ENCODE measurements at places on chromosomes 6 and 20.

DNA sequence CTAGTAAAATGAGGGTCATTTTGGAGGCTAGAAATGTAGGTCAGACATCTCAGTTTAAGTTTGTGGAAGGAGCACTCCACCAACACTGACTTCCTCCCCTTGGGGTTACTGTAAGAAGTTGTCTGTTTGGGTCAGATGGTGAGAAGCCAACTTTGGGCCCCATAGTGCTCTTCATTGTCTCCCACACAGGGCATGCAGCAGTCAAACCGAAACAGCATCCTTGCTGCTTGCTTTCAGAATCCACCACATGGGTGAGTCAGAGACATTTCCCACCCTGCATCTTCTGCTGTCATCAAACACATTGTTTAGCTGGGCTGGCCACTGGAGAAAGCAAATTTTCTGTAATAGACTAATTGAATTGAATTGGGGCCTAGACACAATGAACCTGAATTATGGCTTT is 16.8 kb downstream of the IL17F start:
- DNase-seq: no peak

- DNase-seq: no peak
Measured at GRCh38 chr20:37651932-37652331, 41.9 kb upstream of the CTNNBL1 start.

DNA sequence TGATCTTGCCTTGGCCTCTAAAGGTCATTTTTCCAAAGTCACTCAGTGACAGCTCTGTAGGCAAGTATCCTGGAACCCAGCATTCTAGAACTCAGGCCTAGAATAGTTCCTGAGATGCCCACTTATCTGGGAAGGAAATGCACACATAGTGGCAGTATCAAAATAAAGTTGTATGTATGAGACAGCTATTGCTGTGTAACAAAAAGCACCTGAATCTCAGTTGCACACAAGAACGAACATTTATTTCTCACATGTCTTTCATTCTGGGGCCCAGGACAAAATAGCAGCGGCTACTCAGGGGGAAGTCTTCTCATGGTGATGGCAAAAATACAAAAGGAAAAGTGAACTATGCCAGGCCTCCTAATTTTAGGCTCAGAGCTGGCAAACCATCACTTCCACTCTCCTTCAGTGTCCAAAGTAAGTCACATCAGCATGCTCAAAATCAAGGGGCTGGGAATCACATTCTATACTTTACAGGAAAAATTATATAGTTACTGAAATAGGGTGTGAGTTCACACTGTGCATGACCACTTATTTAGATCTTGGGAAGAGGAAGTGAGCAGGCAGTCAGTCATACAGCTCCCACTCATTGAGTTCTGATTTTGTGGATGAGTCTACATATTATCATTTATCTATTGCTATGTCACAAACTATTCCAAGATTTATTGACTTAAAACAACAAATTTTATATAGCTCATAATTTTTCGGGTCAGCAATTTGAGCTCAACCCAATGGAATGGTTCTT is 133.7 kb upstream of the RIN2 start:
- DNase-seq: no peak

- DNase-seq: no peak
Measured at GRCh38 chr6:36751833-36752186, 54.2 kb downstream of the RAB44 start.

DNA sequence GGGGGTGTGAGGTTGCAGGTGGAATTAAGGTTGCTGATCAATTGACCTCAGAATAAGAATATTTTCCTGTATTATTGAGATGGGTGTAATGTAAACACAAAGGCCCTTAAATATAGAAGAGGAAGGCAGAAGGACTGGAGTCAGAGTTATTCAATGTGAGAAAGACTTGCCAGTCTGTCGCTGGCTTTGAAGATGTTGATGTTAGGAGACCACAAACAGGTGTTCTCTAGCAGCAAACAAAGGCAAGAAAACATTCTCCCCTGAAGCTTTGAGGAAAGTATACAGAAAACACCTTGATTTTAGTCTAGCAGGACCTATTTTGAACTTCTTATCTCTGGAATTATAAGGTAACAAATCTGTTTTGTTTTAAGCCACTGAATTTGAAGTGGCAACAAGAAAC is 138.9 kb upstream of the PTPRK start:
- DNase-seq: no peak

DNA sequence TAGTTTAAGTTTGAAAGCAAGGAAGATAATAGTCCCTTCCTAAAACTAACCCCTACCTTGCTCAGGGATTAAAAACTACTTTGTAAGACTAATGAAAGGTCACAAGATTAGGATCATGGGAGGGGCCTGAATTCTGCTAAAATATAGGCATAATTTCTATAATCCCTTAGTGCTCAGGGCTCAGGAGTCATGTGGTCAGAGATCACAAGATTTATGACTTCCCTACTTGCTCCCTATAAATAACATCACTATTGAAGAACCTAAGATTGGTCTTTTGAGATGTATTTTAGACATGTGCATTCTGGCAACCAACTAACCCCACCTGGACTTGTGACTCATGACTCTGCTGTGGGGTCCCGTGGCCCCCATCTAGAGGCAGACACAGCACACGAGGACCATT is 81.1 kb downstream of the STMND1 start:
- no peak for DNase-seq

DNA sequence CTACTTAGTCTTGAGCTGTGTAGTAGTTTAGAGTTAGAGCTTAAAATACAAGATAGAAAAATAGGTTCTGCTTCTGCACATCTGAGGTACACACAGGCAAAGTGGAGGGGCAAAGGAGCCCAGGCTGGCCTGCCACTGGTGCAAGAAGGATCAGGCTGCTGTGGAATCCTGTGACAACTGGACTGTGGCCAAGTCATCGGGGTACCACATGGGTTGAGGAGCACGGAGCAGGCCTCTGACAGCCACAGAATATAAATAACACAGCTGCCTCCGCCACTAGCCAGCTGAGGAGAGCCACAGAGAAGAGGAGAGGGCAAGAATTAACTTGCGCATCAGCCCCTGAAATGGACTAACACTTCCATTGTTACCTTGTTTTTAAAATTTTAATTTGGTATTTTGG is 206.0 kb upstream of the MARCKS start:
- DNase-seq: no peak

DNA sequence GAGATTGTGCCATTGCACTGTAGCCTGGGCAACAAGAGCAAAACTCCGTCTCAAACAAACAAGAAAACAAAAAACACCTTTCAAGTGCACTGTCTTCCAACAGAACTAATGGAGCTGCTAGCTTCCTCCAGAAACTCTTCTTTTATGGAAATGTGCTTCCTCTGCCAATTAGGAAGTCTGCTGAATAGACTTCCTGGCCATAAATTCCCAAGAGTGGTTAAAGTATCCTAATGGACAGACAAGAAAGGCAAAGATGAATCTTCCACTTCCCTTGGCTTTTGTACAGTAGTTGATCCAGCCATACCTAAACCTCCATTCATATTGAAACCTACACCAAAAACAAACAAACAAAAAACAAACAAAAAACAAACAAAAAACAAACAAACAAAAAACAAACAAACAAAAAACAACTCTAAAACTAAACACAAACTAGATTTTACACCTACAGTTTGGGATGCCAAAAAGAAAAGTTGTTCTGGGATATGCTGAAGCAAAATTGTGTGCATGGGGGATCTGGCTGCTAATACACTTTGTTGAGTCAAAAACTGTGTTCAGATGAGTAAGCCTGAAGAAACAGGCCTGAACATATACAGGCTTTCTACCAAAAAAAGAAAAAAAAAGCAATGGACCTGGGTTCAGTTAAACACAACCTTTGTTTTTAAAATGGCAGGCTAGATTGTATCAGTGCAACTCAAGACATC is 59.8 kb upstream of the CARMIL1 start:
- no peak for DNase-seq

DNA sequence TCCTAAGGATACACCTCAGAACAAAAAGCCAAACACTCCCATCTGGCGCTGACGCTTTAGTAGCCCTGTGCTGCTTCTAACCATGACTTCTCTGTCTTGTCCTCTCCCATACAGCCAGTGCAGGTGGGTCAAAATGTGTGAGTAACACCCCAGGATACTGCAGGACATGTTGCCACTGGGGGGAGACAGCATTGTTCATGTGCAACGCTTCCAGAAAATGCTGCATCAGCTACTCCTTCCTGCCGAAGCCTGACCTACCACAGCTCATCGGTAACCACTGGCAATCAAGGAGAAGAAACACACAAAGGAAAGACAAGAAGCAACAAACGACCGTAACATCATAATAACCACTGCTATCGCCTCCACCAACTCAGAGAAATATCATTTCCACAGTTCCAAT is 1.4 kb downstream of the DEFB132 start:
- DNase-seq: no peak

GRCh38 chr6:145110109-145110508 is 625.2 kb downstream of the EPM2A start:
- DNase-seq: no peak

DNA sequence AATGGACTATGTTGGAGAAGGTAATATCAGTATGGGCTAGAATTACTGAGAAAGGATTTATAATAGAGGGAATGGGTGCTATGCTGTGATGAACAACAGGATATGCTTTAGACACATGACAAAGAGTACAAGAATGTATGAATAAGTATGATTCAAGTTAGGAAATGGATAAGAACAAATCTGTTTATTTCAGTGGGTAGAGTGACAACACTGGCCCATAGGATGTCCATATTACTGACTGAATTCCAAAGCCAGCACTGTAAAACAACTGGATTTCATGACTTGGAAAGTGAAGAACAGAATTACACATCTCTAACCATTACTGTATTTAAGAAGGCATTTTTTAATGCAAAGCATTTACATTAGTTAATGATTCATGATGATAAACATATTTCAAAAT is 35.9 kb downstream of the EPM2A start:
- no peak for DNase-seq

GRCh38 chr20:19838468-19838867 is 80.4 kb downstream of the RIN2 start:
- no peak for DNase-seq

- no peak for DNase-seq
Measured at GRCh38 chr6:90610301-90610750, 23.5 kb upstream of the MAP3K7 start.

DNA sequence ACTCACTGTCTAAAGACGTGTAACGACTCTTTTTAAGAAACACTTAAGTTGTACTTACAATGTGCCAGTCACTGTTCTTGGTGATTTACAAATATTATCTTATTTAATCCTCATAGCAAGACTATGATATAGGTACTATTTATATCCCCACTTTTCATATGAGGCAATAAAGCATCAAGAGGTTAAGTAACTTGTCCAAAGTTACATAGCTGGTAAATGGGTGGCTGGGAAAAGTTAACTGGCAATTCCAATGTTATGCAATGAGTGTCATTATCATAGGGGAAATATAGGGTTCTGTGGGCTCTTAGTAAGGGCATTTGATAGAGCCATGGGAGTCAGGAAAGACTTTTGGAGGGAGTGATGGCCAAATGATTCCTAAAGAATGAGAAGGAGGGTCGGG is 21.4 kb upstream of the RIPOR2 start:
- DNase-seq: no peak

- no peak for DNase-seq
Measured at GRCh38 chr6:92779746-92780145, 639.6 kb downstream of the EPHA7 start.

- DNase-seq: no peak
Measured at GRCh38 chr6:102068349-102068929, 674.9 kb downstream of the GRIK2 start.

DNA sequence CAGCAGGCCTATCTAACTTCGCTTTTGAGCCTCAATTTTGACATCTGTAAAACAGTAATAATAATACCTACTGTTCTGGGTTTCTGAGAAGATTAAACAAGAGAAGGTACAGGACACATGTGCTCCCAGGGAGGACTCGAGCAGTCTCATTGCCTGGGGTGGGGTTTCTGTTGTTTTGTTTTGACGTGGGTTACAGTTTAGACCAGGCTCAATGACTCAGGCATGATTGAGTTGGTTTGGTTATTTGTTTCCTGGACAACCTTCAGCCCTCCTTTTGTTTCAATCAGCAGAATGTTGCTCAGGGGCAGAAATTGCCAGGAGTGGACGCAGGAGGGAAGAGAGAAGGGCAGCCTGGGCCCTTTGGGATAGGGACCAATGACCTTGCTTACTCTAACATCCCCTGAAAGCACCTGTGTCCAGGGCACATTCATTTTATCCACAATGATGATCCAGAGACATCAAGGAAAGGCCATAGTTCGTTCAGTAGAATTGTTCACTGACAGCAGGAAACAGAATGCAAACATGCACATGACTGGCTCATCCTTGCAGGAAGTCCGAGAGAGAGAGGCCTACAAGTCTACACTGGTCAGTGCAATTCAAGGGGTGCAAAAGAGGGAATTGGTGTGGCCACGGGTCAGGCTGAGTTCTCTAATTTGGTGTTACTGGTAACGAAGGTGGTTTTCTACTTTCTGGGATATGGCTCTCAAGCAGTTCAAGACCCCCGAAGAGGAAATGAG is 74.5 kb upstream of the MRPS10 start:
- DNase-seq: no peak

GRCh38 chr6:95846652-95847051 is 169.1 kb upstream of the FUT9 start:
- DNase-seq: no peak

GRCh38 chr20:63704749-63705117 is 3.0 kb downstream of the ARFRP1 start:
- no peak for DNase-seq

DNA sequence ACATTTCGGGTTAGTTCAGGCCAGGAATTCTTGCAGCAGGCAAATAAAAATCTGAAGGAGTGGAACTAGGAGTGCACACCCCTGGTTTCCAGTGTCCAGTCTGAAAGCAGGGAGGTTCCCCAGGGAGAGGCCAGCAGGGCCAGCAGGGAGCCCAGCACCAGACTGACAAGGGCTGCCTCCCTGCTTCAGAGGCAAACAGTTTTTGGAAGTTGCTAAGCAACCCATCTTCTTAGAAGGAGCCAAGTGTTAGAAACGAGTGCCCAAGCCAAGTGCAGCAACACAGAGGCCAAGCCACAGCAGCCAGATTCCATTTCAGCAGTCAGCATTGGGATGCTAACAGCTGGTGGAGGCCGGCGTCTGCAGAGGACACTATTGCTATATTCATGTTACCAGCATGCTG is 179.1 kb downstream of the SYNDIG1 start:
- no peak for DNase-seq

- no peak for DNase-seq
Measured at GRCh38 chr6:167974640-167975344, 22.7 kb upstream of the KIF25 start.

GRCh38 chr6:53058388-53059195 is 6.6 kb upstream of the FBXO9 start:
- no peak for DNase-seq

DNA sequence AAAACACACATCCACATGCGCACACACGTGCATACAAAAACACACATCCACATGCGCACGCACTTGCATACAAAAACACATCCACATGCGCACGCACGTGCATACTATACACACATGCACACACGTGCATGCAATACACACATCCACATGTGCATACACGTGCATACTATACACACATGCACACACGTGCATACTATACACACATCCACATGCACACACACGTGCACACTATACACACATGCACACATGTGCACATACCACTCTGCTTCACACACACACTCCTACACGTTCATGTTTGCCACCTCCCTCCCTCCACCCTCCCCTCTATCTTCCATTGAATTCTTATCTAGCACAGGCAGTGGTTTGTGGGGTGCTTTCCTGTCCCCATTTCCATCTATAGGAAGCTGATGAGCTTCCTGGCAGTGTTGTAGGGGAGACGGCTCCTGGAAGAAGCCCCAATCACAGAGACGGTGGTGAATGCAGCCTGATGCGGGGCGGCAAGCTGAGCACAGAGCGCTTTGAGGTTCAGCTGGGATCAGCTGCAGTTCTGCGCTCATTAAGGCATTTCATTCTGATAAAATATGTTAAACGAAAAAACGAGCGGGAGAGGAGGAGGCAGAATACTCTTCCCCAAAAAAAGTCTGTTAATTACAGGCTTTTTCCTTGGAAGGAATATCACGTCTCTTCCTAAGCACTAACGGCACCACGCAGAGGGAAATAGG is 287.7 kb downstream of the TAF4 start:
- DNase-seq: no peak
